ENCODE measurements at places on chromosomes 13 and 19.

GRCh38 chr19:2625434-2625833, 77.1 kb downstream of the GNG7 start:
- no peak for DNase-seq

GRCh38 chr13:35489050-35489449, 12.6 kb upstream of the MAB21L1 start:
- no peak for DNase-seq

DNA sequence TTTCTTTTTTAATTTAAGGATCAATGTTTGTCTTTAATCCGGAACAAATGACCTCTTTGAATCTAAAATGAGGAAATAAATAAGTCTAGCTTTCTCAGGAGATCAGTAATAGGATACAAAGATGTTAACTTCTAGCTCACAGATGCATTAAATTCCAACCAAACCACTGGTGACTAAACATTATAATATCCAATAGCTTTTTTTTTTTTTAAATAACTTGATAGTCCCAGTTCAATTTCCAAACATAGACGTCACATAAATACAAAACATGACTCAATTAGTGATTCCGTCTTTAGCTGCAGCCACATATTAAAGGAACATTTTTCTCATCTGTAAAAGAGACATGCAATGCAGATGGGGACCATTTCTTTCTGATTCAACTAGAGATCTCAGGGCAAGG, 390.5 kb upstream of the PCDH9 start:
- no peak for DNase-seq

GRCh38 chr19:16066611-16067104, 9.6 kb upstream of the TPM4 start:
- peak; percentile 24 for DNase-seq

DNA sequence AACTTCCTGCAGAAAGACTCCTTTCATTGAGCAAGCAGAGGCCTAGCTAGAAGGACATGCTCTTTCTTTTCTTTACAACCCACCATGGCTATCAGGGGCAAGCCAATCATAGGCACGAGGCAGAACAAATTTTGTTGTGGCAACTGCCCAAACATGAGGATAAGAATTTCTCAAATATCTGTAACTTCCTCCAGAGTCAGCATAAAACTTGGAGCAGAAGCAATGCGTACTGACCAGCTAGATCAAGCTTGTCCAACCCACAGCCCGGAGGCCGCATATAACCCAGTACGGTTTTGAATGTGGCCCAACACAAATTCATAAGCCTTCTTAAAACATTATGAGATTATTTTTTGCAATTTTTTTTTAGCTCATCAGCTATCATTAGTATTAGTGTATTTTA, 87.0 kb upstream of the SOX21 start:
- DNase-seq, result no peak

- no peak for DNase-seq
Measured at GRCh38 chr13:91894316-91894715, 495.9 kb downstream of the GPC5 start.
